NCI-H460 (cell line): ENCODE measurements at places on chromosomes 11 and 22.
A peak's percentile ranks its signal among the peaks of the same experiment; 100 is the strongest.

DNA sequence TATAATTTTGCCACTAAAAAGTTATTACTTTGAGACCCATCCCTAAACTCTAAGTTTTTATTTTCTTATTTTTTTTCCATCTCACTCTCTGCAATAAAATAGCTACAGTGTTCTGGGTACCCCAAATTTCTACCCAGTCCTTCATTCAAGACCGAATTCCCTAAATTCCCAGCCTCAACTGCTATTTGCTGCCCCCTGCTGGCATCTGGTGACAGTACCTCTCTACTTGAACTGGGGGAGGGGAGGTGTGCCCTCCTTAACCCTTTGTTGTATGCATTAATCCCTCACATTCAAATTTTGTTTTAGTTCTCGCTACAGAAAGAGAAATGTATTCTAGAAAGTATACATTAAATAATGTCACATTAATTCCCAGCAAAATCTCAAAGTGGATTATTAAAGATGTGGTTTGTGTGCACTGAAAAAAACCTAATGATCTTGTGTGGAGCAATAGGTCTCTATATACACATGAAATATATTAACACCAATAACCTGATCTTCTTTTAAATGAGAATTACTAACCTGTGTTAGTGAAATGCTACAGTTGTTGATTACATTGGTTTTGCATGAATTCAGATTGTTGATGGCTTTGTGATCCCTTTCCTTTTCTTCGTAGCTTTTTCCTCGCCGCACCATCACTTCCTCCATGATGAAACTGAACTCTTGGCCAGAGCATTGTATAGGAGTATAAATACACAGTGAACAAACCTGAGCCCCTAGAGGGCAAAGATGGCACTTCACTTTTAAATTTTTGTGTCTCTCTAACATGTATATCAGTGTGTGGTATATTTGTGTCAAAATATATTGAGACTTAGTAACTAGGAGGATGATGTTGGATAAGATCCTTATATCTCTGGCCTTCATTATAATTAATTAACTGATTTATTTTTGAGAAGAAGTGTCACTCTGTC lies 590.0 kb downstream of the METTL15 start:
- DNase-seq: peak; percentile 77

DNA sequence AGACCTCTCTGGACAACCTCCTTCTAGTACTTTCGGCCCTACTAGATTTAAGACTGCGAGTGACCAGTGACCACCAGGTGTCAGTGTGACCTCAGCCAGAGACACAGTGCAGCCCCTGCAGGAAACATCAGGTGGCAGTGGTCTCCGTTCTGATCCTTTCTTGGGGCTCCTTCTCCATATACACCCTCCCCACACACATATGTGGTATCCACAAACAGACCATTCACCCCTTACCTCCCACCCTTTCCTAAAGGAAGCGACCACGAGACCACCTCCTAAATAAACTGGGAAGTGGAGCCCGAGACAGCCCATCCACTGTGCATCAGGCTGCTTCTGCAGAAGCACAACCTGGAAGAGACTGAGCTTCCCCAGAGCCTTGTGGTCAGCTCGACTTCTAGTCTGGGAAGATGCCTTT lies 38.5 kb upstream of the CYP2D6 start:
- DNase-seq: peak; percentile 56

DNA sequence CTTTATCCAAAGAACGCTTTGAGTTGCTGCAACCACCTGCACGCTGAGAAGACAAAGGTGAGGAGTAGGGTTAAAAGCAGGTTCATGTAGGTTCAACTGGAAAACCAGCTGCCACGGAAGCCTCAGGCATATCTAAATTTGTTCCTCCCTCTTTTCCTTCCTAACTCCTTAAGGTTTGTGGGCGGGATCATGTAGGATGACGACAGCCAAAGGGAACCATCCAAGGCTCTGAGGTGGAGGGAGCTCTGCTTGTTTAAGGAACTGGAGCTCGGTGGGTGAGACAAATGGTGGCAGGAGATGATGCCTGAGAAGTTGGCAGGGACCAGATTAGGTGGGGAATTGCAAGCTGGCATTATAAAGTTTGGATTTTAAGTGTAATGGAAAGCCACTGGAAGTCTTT lies 60.3 kb downstream of the SPON1 start:
- DNase-seq: no peak

DNA sequence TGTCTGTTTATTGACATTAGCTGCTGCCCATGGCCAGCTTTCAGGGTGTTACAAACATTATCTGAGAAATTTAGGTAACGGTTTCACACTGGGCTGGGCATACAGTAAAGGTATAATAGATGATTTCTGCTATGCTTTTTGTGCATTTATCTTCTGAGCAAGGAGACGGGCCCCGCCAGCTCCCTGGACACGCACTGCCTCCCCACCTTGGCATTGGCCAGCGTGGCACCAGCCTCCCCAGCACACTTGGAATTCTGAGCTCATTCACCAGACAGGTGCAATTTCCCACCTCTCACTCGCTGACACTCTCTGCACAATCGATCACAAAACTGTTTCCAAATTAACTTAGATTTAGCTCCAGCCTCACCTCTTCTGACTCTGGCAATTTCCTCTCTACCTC lies 222.8 kb downstream of the CEP164 start:
- DNase-seq: no peak

- DNase-seq: peak; percentile 92
Measured at GRCh38 chr11:73307323-73308002, 613 bp upstream of the ARHGEF17 start.

DNA sequence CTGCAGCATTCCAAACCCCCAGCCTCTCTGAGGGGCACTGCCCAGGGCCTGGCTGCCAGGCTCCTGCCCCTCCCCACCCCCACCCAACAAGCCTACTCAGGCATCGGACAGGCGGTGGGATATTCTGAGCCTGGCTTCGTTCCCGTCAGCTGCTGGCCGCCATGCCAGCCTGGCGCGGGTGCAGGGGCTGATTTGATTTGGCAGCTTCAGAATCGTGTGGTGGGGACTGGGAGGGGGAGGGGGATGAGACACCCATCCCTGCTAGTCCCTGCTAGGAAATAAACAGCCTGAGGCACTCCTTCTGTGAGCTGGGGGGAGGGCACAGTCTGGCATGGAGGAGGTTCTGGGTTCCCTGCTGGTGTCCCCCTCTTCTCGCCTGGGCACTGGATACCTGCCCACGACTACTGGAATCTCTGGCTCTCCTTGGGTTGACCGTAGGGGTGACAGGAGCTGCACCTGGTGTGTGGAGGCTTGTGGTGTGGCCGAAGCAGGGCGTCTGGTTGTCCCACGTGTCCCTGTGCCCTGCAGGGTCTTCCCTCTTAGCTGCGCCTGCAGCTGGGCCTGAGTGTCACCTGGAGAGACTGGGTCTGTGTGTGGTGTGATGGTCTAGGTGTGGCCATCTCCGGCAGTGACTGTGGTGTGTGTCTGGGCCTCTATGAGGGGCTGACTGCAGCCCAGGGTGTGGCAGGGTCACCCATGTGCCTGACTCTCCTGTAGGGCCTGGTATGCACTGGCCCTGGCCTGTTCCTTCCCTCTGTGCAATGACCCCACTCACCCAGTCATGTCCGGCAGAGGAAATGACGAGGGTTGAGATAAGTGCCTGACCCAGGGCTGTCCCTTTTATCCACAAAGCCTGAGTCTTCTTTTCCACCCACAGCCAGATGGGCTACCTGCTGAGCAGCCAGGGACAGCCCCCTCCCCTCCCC lies 42.2 kb downstream of the PDE2A start:
- DNase-seq: no peak

DNA sequence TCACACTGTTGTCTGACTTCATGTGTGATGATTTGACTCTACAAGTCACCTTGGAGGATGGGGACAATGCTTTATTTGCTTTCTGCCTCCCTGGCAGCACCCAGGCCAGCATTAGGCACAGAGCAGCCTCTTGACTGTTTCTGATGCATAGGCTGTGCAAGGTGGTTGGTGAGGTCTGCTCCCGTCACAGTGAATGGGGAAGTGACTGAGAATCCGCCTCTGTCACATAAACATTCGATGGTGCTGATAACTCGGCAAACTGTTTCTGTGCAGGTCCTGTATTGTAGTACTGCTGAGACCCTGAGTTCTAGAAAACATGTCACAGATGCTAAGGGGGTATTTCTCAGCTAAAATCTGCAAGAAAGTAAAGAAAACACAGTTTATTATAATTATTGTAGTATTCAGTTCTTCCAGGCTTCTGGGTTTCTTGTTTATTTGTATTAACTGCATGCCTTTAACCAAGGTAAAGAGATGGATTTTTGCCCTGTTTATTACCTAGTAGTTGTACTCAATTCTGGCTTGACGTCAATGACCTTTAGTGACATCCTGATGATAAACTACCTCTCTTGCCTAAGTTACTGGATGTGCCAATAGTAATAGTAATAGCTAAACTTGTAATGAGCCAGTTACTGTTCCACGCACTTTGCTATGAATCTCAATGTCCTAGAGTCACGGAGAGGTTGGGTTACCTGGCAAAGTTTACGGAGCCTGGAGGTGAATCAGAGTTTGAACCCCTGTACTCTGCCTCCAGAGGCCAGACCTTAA lies 24.8 kb upstream of the RCN1 start:
- DNase-seq: no peak

DNA sequence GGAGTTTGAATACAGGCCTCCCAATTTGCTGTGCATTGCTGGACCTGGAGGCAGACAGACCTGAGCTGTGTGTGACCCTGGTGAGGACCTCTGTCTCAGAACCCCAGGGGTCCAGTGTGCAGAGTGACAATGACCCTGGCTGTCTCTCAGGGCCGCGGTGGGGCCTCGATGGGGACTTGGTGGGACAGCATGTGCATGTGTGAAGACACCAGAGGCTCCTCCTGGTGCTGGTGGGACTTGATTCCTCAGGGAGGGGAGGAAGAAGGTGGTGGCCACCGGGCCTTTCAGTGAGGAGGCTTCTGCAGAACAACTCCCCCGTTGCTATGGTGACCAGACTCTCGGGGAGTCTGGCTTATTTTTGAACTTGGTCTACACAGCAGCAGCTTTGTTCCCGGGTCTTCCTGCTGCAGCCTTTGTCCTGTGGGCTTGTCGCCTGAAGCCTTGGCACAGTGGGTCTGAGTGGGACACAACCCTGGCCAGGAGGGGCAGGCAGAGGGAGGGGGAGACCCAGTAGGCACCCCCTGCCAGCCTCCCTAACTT lies 35.3 kb downstream of the MCM5 start:
- no peak for DNase-seq
